Caudate nucleus (tissue), 63 donors: ENCODE measurements at places on chromosomes 4 and X.

- DNase-seq, result no peak
Observed at GRCh38 chr4:6330384-6330767, 60.7 kb downstream of the WFS1 start.

GRCh38 chr4:159594576-159594975 is 491.7 kb downstream of the RAPGEF2 start:
- DNase-seq, result no peak

DNA sequence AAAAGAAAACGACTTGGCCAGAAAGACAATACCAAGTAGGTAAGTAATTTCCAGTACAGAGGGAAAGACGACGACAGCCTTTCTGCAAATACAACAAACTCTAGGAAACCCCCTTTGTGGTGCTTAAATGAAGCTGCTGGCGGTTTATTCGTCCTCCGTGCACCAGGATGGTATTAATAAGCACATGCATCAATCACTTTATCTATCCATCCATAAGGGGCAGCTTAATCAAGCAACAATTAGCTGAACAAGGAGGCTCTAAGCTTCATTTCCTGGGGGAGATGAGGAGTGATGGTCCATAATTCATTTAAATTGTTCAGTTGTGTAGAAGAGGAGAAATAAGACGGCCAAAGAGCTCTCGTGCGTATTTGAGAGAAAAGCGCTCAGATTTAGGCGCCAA is 26.2 kb downstream of the IRF2 start:
- no peak for DNase-seq

DNA sequence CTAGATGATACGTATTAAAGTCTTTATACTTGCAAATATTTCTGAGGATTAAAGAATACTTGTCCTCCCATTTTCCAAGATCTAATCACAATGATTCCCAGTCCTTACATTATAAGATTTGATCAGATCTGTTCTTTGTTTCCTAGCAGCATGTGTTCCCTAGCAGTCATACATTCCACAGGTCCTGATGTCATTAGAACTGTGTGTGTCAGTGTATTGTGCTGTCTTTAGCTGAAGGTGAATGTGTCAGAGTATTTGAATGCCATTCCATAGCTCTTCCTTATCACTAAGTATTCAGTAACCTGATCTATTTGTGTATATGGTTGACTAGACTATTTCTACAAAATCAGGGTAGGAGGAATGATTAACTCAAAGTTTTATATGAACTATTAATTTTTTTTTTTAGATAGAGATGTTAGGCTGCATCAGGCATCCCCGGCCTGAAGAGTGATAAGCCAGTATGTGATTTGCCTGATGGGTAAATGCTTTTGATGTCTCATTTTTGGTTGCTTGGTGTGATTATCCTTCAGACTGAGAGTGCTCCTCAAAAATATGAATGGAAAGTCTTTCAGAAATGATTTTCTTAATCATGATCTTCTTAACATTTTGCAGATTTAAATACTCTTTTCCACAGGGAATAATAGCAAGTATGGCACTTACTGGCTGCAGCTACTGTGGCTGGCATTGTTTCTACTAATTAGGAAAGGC is 4.4 kb downstream of the ADGRL3 start:
- DNase-seq, result no peak

DNA sequence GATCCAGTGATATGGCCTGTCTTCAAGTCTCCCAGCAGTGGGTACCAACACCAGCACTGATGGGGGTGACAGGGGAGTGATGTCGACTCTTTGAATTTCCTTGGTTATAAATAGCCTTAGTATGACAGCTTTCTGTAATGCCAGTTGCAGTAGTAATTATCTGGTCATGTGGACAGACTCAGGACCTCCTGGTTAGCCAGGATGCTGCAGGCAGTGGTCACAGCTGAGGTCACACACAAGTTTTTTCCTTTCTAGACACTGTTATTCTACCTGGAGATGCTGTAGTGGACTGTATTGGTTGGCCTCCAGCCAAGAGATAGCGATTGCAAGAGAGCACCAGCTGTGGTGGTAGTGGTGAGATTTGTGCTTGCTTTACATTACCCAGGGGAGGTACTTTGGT is 63.6 kb downstream of the UPRT start:
- no peak for DNase-seq

DNA sequence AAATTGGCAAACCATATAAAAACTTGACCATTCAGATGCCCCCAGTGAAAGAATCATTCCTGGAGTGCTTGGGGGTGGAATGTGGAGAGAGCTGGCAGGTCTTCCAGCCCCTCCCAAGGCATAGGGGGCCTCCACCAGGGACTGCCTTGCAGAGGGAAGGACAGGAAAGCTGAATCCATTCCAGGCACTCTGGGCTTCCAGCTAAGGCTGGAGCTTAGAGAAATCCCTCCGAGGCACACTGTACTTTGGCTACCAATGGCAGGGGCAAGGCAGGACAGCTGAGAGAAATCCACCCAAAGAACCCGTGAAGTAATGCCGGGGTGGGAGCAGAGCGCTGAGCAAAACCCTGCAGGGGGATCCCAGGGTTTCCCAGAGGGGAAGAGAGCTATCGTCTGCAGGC is 4.0 kb downstream of the CENPU start:
- DNase-seq, result no peak

- no peak for DNase-seq
Observed at GRCh38 chr4:95522682-95523530, 25.9 kb downstream of the UNC5C start.

GRCh38 chr4:73520821-73521220 is 39.3 kb downstream of the AFM start:
- DNase-seq, result no peak

- no peak for DNase-seq
Observed at GRCh38 chr4:11700751-11701226, 272.1 kb upstream of the HS3ST1 start.

DNA sequence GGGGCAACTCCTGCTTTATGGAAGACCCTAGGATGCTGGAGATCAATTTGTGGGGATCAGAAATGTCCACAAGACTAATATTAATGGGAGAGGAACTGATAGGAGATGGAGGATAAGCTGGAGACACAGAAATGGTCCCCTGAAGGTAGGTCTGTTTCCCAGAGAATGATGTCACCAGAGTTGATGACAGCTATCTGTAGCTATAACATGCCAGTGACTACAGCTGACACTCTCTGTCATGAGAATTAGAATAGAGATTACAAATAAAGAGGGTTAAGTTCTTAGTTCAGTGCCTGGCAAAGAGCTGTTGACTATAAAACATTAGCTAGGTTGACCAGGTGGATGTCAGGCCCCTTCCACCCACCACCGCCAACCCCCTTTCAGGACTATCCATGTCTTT is 9.3 kb downstream of the BST1 start:
- DNase-seq, result no peak

DNA sequence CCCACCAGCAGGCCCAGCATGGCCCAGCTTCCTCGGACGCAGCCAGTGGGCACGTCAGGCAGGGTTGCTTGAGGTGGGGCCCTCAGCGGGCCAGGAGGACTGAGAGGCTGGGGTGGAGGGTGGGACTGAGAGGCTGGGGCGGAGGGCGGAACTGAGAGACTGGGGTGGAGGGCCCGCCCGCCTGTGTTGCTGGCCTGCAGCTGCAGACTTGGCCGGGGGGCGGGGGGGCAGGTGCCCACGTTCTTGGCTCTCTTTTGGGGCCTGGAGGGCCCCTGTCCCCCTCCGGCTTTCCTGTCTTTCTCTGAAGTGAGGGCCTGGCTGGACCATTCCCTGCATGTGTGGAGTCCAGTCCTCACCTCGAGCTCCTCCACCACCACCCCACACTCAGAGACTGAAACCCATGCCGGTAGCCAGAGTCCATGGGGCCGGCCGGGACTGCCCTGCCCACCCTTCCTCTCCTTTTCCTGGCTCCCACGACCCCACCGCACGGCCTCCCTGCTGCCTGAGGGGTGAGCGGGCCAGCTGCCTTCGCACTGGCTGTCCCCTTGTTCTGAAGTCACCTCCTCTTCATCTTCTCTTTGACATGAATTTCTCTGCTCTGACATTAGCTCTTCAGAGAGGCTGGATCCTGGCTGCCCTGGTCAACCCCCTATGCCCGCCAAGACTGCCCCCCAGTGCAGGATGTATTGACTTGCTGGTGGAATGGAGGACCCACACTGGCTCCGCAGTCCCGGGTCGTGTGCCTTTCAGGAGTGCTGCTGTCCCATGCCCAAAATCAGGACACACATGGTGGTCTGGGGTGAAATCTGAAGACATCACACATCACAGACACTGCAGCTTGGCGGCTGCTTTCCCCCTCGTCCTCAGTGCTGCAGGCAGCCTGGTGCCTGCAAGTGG is 10.1 kb upstream of the NKX1-1 start:
- no peak for DNase-seq

GRCh38 chr4:72779241-72779640 is 210.2 kb upstream of the ADAMTS3 start:
- no peak for DNase-seq

DNA sequence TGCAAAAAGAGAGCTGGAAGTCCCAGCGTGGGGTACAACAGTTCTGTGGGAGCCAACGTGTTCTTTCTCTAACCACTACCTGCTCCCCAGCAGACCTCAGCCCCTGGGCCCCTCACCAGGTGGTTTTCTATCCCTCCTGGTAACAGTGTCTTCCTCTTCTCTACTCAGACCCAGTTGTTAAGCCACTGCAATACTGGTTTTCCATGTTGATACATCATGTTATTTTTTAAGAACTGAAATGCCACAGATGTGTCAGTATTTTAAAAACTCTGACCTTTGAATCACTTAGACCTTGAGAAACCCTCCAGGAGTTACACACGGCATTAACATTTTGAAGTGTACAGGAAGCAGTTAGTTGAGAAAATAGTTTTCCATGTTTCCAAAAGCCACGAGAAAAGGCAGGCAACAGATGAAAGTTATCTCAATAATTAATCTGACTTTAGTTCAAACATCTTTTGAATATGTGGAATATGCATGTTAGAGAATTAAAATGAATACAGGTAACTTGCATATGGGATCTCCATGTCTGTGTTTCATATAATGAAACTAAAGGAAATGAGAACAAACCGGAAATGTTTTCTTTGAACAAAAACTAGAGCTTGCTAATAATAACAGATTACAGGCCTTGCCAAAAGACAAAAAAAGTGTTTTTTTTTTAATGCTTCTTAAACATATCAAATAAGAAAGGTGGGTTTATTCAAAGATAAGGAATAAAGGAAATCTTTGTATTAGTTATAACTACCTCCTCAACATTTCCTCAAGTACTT is 108.8 kb downstream of the ZNF827 start:
- DNase-seq, result no peak

- DNase-seq, result no peak
Observed at GRCh38 chr4:98653890-98654867, 4.2 kb downstream of the TSPAN5 start.

DNA sequence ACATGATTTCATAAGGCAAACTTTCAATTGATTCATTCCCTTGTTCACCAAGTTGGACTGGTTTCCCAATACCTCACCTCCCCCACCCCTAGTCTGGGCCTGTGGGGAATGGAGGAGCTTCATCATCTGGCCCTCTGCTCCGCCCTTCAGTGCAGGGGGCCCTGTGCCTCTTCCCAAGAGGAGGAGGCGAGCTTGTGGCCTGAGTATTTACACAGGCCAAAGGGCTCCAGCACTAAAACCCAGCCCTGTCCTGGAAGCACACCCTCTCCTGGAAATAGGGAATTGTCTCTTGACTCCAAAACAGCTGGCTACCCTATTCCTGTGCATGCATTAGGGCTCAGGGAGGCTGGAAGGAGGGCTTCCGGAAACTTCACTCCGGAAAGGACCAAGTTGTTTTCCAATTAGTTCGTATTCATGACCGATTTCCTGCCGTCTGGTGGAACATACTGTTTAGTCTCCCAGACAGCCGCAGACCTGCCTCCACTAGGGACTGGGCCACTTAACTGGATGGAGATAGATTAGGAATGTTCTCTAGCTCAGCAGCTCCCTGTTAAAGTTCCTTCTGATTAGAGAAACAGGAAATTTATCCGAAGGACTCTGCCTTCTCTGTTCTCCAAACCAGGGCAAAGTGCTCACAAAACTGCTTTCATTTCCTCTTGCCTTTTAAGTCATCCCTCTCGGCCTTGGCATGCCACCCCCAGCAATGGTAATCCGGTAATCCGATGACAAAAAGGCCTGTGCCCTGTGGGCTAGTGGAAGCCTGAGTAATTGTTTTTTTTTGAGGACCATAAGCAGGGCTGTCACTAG is 5.8 kb downstream of the SRPX2 start:
- no peak for DNase-seq

DNA sequence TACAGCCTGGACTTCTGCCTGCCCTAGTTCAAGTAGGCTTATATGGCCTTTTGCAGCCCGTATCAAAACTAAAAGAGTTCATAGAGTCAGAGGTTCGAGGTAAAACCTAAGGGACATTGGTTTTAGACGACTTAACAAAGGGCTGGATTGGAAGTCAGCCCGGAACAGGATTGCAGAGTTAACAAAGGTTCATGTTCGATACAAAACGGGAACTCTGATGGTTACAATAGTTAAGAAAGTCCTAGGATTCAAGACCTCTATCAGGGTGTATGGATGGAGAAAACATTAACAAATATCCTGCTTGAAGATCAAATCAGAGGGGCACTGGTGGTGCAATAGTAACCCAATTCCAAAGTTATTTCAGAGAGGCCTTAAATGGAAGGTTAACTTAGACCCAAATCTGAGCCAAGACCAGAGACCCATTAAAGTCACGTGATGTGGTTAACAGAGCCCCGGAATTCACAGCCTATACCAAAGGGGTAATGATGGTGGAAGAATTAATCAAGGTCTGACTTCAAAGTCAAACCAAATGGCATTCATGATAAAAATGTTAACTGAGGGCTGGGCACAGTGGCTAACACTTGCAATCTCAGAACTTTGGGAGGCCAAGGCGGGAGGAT is 656 bp upstream of the ZNF630 start:
- DNase-seq, result no peak

GRCh38 chrX:12946838-12947544 is 27.9 kb upstream of the TMSB4X start:
- DNase-seq, result peak; percentile 3

GRCh38 chr4:7075962-7076695 is 8.3 kb upstream of the GRPEL1 start:
- no peak for DNase-seq

DNA sequence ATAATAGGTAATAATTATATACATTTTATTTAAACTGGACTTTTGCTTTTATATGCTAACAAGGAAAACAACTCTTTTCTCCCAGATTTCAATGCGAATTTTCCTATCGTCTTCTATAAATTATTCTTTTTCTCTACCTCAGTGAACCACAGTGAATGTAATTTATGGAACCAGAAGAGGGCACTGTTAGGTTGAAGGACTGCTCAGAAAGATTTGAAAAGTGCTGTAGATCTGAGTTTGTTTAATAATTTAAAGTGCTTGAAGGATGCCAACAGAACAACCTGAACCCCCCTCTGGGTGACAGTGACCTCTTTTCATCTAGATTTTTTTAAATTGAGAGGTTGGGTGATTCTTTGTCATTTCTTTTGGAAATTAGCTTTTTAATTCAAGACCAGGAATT is 54.9 kb downstream of the PHOX2B start:
- no peak for DNase-seq

DNA sequence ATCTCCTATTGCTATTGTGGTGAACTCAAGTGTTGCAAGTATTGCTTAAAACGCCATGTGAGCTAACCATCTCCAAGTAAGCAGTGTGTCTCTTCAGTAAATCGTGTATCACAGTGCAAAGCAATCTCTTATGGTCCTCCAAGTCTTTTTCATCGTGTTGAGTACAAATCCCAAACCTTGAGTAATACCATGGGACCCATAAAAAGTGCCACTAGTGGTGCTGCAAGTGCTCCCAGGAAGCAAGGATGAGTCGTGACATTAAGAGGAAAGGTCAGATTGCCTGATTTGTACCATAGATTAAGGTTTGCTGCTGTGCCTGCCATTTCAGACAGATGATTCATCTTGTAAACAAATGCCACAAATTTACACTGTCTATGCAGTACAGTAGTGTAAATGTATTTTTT is 66.9 kb upstream of the BMPR1B start:
- DNase-seq, result no peak
